Bronchus fibroblast of lung (primary cell): ENCODE measurements at places on chromosomes 3 and 15. TPM values are rescaled to one million over a fixed set of nuclear protein-coding genes. Genes with fewer than 3 reads are reported as not detected.

The IQCF5 gene
- total RNA-seq = not detected in 2 replicates

The ACAP2 gene
- total RNA-seq = 20.3 and 20.5 TPM in 2 replicates

The KBTBD13 gene
- not detected in 2 replicates for total RNA-seq

The DNAJA4 gene
- total RNA-seq = 2.0 and 2.4 TPM in 2 replicates

The SLC22A14 gene
- total RNA-seq = not detected in 2 replicates

The CYP8B1 gene
- not detected in 2 replicates for total RNA-seq

The HIGD2B gene
- total RNA-seq = not detected in 2 replicates

The PPARG gene
- 35.2 and 41.9 TPM in 2 replicates for total RNA-seq

The APEH gene
- 98.7 and 110 TPM in 2 replicates for total RNA-seq

The AMT gene
- total RNA-seq = 2.5 and 2.7 TPM in 2 replicates

The TUSC7 gene
- not detected in 2 replicates for total RNA-seq

The ISLR2 gene
- not detected in 2 replicates for total RNA-seq

The SPTBN5 gene
- total RNA-seq = under 0.01 TPM in 2 replicates

The AZI2 gene
- 48.6 and 77.7 TPM in 2 replicates for total RNA-seq

The NR2E3 gene
- total RNA-seq = not detected in 2 replicates

The ROPN1 gene
- not detected in 2 replicates for total RNA-seq

The C3orf20 gene
- total RNA-seq = not detected in 2 replicates

The TMC3 gene
- total RNA-seq = not detected in 2 replicates

The AADACL2 gene
- total RNA-seq = not detected in 2 replicates

The GOLGA8G gene
- total RNA-seq = not detected in 2 replicates

The CHRFAM7A gene
- total RNA-seq = 0.15 TPM in 1 of 2 replicates, not detected in the other

The C2CD4B gene
- not detected in 2 replicates for total RNA-seq
